ENCODE measurements at places on chromosomes 13 and 19.

DNA sequence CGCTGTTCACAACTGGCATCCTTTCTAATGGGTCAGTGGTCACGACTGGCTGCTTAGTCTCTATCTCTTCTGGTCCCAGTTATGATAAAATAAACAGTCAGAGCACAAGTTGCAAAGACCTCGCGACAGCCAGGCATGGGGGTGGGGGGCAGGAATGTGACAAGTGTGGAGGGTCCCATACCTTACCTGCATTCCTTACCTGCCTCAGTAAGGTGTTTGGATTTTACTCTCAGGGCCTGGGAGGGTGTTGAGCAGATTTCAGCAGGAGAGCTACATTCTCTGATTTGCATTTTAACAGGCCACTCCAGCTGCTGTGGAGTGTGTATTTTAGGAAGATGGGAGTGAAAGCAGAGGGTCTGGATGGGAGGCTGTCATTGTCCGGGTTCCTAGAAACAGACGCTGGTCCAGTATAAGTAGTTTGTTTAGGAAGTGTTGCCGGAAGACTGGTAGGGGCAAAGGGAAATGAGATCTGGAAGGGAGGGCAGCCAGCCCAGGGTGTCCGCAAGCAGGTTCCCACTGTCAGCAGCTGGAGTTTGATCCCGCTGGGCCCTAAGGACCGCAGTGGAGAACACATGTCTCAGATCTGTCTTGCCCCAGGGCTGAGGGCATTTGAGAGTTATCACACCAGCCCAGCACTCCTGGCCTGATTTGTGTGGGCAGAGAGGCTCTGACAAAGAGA, 920.0 kb downstream of the UQCRFS1 start:
- DNase-seq, result peak; percentile 87

- no peak for DNase-seq
Measured at GRCh38 chr13:49124693-49125304, 95.3 kb upstream of the MLNR start.

- no peak for DNase-seq
Measured at GRCh38 chr13:51801631-51802099, 2.3 kb downstream of the DHRS12 start.

GRCh38 chr19:35011737-35012682, 11.9 kb downstream of the GRAMD1A start:
- no peak for DNase-seq

DNA sequence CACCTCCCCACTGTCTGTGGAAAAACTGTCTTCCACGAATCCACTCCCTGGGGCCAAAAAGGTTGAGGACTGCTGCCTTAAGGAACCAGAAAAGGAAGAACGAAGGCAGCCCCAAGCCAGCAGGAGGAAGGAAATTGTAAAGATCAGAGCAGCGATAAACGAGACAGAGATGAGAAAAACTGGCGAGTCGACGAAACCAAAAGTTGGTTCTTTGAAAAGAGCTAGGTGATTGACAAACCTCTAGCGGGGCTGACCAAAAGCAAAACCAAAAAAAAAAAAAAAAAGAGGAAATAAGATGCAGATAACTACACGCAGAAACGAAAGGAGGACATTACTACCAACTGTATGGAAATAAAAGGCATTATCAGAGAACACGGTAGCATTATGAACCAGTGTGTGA, 76.9 kb downstream of the GADD45B start:
- no peak for DNase-seq

- DNase-seq, result no peak
Measured at GRCh38 chr13:98668155-98668554, 84.3 kb downstream of the SLC15A1 start.

DNA sequence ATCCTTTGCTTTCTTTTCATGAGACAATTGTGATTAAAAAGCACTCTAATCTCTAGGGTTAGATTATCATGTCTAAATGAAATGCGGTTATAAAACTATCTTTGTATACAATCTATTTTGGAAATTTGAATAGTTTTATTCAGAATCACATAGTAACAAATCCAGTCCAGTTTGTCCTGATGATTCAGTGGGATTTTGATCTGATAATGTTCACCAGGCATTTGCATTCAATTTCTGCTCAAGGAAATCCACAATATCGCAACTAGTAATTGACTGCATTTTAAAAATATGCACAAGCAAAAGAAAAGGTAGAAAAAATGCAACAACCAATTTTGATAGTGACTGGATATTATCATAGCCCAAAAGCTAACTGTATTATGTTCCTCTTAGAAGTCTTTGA, 63.8 kb downstream of the ITGBL1 start:
- no peak for DNase-seq

DNA sequence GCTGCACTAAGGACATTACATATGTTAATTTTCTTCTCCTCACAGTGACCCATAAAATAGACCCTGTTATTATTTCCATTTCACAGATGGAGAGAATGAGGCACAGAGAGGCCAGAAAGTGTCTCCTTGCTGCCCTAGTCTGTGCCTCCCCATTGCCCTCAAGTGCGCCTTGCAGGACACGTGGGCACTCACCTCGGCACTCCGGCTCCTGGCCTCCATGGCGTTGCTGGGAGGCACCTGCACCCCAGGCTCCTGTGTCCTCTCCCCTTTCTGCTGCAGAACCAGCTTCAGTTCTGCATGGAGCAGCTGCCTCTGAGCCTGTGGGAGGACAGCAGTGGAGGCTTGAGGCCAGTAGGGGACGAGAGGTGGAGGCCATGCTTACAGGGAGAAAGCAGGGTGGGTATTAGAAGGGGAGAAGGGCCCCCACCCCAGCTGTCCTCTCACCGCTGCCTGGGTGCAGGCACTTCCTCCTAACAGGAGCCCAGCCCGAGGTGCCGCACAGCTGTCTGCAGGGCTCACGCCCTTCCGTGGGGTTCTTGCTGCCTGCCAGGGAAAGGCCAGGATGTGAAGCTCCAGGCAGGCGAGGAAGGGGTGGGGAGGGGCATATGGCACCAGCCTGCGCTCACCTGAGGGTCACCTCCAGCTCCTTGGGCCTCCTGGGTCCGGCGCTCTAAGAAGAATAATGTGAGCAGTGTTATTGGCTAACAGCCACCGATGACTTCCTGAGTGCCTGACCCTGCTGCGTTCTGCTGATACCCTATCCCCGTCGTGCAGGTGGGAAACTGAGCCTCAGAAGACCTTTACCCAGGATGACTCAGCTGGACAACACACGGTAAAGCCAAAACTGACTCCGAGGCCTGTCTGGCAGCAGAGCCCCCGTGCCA, 5.2 kb downstream of the PRX start:
- peak; percentile 48 for DNase-seq

- peak; percentile 80 for DNase-seq
Measured at GRCh38 chr13:50910485-50910805, 854 bp downstream of the RNASEH2B start.

GRCh38 chr13:48485432-48485831, 47.4 kb downstream of the RCBTB2 start:
- no peak for DNase-seq

DNA sequence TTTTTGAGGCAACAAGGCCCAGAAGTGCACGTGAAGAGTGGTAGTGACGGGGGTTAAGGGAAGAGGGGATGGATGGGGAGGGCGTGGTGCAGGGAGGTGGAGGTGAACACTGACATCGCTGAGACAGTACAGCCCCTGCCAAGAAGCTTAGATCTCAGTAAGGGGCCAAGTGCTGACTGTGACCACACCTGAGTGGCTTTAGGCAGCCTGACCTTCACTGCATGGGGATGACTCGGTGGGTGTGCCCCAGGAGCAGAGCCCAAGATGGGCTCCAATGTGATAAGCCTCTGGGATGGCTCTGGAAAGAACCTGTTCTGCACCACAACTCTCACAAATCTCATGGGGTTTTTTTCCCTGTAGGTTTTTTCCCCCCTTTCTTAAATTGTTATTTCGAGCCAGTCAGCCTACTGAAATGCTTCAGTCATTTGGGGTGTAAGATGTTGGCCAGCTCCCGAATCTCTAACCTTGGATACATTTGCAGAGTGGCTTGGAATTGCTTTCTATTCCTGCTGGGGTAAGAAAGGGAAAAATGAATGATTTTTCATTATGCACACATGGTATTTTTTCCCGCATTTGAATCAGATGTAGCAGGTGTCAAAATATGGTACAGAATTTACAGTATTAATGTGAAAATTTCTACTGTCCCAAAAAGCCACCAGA, 165.0 kb downstream of the TM9SF2 start:
- DNase-seq, result no peak

DNA sequence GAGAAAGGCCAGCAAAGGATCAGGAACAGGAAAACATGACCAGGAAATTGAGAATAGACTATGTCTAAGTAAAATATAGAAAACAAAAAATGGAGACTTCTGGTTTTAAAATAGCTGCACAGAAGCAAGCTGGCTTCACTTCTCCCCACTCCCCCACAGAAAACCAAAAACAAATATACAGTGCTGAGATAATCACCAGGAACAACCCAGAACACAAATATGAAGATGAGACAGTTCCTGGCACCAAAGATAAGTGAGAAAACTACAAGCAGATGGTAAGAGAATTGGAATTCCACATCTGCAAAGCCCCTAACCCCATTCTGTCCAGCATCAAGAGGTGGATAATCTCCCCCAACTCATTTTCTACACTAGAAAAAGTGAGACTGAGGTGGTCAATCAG, 397.7 kb downstream of the SUCLA2 start:
- no peak for DNase-seq

DNA sequence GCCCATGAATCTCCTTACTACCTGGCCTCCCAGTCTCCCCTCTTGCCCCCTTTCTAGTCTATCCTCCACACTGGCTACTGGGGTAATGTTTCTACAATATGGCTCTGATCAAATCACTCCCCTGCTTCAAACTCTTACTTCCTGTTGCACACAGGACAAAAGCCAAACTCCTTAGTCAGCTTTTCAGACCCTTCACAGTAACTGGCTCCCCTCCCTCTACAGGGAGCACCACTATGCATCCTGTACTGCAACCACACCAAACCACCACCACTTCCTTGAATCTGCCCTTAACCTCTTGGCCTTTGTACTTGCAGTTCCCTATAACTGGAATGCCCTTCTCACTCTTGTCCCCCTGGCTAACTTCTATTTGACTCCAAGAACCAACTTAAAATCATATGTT, 32.2 kb downstream of the DEDD2 start:
- no peak for DNase-seq

DNA sequence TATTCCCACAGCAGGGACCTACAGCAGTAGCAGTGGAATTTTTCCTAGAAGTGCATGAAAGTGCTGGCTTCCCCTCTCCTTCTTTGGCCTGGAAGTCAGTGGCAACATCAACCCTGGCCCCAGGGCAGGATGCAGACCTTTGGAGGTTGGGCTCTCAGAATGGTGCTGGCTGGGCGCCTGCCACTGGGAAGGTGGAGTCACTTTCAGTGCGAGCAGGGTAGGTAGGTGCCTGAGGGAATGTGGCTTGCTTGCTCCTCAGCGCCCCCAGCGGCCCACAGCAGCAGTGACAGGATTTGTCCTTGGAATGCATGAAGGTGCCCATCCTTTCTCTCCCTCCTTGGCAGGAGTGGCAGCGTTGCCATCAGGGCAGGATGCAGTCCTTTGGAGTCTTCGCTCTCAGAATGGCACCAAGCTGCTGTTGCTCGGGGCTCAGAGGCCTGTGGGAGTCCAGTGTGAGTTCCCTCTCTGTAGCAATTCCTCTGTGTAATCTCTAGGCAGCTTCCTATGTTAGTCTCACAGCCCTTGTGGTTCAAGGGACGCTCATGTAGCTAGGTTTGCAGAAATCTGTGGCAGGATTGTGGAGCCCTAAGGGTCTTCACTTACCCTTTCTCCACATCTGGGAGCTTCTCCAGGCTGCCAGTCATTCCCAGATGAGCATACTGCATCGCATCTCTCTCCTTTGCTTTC, 354.4 kb upstream of the DACH1 start:
- DNase-seq, result peak; percentile 93

DNA sequence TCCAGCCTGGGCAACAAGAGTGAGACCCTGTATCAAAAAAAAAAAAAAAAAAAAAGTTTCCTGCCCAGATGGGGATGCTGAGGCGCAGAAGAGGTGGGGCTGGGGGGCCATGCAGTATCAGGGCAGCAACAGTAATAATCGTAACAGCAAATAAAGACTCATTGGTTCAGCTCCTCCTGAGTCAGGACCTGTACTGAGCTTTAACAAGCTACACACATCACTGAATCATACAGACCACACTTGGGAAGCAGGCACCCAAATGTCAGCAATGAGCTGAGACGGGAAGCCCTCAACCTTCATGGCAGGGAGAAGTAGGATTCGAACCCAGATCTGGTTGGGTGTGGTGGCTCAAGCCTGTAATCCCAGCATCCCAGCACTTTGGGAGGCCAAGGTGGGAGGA, 10.6 kb upstream of the DPF1 start:
- no peak for DNase-seq

GRCh38 chr19:37403403-37403802, 32.5 kb downstream of the ZNF527 start:
- no peak for DNase-seq

DNA sequence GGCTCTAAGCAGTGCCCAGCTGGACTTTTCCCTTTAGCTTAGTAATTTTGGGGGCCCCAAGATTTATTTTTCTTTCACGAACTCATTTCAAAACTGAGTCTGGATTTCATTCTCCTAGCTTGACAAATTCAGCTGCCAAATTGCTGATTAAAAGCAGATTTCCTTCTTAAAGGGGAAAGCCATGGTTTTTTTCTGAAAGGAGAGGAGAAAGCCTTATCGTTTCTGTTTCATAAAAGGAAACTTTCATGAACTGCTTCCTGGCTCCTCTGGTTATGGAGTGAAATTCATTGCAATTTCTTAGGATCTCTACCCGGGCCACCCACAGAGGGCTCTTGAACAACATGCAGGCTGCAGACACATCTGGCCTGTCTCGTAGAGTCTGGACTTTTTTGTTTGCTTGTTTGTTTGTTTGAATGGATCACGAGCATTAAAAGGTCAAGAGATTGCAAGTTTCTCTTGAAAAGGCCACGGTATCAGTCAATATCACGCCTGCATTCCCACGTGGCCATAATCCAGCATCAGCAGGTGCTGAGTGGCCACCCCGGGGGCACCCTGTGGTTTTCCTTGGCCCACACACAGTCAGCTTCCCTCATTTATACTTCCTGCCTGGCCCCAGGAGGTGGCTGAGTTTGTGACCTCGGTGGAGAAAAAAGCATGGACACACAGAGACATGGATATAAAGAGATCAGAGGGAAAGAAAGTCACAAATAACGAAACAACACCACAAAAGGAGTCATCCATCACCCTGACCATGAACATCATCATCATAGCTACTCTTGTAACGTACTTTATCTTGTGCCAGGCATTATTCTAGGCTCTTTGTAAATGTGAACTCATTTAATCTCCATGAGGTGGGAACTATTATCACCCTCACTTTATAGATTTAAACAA, 10.5 kb upstream of the KLK4 start:
- DNase-seq, result peak; percentile 80

GRCh38 chr13:113534236-113534860, 43.8 kb upstream of the DCUN1D2 start:
- DNase-seq, result no peak

DNA sequence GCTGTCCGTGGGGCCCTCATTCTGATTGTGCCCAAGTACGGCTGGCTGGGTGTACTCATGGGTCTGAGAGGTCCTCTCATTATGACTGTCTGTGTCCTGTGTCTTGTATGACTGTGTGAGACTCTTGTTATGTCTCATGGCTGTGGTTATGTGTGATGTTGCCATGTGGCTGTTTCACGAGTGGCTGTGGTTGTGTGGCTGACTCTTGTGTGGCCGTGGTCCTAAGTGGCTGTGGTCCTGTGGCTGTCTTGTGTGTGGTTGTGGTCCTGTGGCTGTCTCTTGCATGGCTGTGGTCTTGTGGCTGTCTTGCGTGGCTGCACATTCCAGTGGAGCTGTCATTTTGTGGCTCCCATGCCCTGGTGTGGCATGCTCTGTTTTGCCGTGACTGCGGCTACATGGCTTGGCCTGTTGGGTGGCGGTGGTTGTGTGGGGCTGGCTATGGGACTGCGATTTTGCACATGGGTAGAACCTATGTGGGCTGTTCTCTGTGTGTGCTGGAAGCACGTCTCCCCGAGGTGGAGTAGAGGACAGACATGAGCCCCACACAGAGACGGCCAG, 2.5 kb downstream of the LYL1 start:
- no peak for DNase-seq

Data from endodermal cell (in vitro differentiated cells).